ENCODE measurements at places on chromosomes 5 and 9.
A peak's percentile ranks its signal among the peaks of the same experiment; 100 is the strongest.

DNA sequence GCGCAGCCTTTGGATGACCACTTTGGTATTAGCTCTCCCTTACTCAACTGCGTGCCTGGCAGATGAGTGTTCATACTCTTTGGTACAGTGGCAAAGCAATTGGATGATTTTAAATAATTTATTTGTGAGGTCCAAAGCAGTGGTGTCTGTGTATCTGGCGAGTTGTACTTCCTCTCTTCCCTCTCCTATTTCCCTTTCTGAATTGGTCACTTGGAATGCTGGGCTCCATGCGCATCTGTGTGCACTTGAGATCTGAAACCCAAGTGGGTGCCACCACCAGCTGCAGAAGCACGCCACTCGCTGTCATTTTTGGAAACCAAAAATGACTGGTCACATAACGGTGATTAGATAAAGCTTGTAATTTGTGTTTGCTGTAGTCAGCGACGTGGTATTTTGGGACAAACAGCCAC, 386.0 kb upstream of the KLF4 start:
- DNase-seq = no peak

DNA sequence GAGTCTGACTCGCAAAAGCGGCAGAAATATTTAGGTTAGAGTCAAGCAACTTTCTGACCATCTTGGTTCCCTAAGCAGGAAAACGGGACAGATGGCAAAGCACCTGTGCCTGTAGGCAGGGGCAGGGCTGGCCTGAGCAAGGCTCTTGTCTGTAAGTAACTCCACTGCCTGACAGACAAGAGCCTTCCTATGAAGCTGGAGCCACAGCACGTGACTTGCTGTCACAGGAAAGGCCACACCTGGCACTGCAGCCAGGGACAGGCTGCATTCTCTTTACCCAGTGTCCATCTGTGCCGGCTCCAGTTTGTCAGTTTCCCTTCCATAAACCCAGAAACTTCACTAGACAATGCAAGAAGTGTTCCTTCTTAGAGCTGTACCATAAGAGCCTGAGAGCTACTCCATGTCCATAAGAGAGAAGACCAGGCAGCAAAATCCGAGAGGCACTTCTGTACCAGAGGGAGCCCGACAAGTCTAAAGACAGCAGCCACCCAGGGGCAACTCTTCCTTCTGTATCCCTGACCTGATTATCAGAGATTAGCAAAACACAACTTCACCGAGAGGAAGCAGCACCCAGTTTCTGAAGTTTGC, 78.1 kb downstream of the GPR21 start:
- no peak for DNase-seq

- DNase-seq = no peak
Measured at GRCh38 chr5:37184748-37185364, 64.3 kb downstream of the CPLANE1 start.

DNA sequence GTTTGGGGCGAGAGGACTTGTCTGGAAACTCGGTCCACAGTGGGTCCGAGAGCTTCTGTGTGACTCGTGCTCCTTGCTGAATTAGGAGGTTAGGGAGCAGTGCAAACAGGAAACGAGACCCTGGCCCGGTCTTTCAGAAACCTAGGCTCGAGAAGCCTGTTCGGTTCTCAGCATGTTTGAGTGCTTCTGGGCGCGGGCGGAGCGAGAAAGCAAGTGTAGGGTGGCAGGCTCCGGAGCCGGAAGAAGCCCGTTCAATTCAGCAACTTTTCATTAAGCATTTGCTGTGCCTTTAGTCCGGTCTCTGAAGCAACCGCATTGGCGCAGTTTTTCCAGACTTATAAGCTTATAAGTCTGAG, 547 bp downstream of the CLTA start:
- peak; percentile 46 for DNase-seq

GRCh38 chr5:116301110-116301509, 216.3 kb downstream of the COMMD10 start:
- DNase-seq = no peak

GRCh38 chr5:117953272-117953671, 1035.1 kb downstream of the DTWD2 start:
- no peak for DNase-seq

Measured in nephron progenitor cell (in vitro differentiated cells).